AG08395 (cell line): ENCODE measurements at places on chromosomes 5 and 9.

GRCh38 chr9:131469356-131469755 is 33.4 kb upstream of the POMT1 start:
- no peak for DNase-seq

DNA sequence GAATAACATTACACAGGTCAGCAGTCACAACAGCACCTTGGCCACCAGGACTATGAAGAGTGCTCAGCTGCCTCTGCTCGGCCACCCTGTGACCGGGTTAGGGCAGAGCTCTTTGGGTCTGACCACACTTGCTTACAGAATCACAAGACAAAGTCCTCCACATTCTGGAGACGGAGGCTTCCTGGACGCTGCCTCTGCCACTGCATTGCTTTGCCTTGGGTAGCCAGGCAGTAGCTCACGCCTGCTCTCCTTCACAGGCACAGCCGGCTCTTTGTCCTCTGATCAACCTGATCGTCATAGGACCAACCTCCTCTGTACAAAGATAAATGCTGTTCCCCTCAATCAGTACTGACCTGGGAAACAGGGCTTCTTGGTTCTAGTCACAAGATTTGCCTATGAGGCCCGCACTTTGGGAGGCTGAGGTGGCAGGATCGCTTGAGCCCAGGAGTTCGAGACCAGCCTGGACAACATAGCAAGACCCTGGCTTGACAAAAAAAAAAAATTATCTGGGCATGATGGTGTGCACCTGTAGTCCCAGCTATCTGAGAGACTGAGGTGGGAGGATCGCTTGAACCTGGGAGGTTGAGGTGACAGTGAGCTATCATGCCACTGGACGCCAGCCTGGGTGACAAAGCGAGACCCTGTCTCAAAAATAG is 128.4 kb upstream of the IER5L start:
- no peak for DNase-seq

DNA sequence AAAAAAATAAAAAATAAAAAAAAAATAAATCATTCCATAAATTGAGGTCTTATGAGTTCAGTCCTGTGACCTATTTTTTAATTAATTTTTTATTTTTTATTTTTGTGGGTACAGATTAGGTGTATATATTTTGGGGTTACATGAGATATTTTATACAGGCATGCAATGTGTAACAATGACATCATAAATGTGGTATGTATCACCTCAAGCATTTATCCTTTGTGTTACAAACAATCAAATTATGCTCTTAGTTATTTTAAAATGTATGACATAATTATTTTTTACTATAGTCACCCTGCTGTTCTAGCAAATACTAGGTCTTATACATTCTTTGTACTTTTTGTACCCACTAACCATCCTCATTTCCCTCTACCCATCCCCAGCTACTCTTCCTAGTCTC is 537.9 kb downstream of the HINT1 start:
- no peak for DNase-seq

DNA sequence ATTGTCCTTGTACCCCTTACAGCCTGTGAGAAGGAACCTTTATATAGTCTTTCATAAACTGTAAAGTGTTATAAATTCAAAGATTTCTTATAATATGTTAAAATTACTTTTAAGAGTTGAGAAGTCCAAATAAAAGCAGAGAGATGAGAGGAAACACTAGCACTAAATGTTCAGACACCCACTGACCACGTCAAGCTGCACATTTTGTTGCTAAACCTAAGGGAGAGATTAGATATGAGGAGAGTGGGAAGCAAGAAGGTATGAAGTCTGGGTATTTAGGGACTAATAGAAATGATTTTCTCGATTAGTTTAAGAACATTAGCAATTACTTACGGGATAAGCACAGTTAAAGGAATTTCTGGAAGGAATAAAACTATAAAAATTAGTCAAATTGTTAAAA is 506.9 kb downstream of the RAB3C start:
- DNase-seq = no peak

DNA sequence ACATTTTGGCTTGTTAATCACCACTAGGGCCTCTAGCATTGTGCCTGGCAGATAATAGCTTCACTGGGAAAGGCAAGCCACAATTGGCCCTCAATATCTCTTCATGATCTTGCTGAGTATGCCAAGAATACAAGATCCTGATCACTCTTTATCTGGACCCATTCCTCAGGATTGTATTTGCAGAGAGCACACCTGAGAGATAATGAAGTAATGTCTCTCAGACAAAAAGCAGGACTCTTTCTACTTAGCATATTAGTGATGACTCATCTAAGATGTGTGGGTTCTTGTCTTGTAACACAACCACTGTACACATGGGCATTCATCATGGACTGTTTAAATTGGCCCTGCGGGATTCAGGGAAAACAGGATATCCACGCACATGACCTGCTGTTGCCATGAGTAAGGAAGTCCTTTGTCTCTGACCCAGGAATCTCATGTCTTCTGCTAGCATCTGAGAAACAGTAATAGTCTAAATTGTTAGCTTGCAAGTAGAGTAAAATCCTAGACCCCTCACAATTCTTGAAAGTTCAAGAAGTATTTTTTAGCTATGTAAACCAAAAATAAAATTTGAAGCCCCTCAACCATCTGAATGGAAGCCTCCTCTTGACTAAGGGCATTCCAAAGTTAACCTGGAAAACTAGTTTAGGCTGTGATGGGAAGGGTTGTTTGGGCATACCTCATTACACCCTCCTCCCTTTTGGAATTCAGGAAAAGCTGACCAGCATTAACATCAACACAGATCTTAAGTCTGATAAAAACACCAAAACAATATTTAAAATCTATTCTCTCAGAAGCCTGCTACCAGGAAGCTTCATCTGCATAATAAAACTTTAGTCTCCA is 28.0 kb upstream of the NFIL3 start:
- no peak for DNase-seq

- DNase-seq = peak; percentile 89
Measured at GRCh38 chr5:172697123-172698121, 56.4 kb downstream of the NEURL1B start.

- DNase-seq = peak; percentile 52
Measured at GRCh38 chr9:18208166-18209059, 265.5 kb upstream of the ADAMTSL1 start.

DNA sequence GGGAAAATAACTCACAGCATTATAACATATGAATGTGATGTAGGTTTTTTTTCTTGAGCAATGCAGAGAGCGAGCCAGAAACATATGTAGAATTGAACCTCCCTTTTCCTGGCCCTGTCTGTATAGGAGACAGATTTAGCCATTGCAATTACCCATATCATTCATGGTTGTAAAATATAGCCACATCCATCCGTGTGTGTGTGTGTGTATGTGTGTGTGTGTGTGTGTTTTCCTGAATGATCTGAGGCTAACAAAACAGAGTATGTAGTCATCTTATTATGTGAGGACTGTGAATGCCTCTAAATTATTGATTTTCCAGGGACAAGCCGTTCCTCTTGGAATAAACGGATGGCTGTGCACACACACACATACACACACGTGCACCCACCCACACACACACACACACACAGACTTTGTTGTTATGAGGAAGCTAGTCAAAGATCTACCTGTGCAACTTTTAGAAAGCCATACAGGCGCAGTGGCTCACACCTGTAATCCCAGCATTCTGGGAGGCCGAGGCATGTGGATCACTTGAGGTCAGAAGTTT is 11.7 kb upstream of the DENND1A start:
- no peak for DNase-seq

- no peak for DNase-seq
Measured at GRCh38 chr5:35066260-35066795, 18.6 kb upstream of the AGXT2 start.

DNA sequence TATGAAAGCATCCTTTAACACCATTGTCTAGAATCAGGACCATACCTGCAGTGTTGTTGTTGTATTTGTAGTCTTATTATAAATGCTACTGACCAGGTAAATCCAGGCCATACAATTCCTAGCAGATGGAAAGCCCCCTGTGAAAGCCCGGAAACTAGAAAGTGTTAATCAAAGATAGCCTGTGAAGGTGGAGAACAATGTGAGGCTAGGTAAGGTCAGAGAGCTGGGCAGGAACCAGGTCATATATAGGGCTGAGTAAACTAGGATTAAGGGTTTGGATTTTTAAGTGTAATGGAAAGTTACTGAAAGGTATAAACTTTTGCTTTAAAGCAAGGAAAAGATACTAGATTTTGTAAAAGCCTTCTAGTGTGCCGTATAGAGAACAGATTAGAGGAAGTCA is 6.7 kb downstream of the LRRC70 start:
- DNase-seq = no peak

DNA sequence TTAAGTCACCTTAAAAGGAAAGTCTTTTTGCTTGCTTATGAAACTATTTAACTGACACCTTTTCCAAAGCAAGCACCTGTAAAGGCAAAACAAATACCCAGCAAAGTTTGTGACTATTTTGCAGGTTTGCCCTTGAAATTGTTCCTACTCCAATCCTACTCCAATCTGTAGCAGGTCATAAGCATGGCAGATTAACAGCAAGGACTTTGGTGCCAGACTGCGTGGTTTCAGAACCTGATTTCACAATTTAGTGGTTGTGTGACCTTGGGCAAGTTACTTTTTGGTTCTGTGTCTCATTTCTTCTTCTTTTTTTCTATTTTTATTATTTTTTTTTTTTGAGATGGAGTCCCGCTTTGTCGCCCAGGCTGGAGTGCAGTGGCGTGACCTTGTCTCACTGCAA is 282.1 kb downstream of the RFX3 start:
- DNase-seq = no peak

- no peak for DNase-seq
Measured at GRCh38 chr5:112597831-112598230, 139.9 kb upstream of the APC start.

DNA sequence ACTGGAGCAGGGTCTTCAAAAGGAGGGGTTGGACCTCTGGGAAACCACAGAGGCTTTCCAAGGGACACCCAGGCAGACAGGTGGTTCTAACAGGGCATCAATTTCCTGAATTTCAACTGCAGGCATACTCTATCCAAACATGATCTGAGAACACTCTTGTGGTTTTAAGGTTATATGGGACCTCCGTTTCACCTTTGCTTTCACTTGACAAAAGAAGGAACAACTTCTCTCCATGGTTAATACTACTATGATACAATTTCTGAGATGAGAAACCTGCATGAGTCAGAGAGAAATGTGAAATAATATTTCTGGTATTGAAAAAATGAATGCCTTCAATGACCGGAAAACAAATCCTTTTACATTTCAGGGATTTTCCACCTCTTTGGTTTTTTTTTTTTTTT is 28.0 kb upstream of the ERAP1 start:
- DNase-seq = no peak

DNA sequence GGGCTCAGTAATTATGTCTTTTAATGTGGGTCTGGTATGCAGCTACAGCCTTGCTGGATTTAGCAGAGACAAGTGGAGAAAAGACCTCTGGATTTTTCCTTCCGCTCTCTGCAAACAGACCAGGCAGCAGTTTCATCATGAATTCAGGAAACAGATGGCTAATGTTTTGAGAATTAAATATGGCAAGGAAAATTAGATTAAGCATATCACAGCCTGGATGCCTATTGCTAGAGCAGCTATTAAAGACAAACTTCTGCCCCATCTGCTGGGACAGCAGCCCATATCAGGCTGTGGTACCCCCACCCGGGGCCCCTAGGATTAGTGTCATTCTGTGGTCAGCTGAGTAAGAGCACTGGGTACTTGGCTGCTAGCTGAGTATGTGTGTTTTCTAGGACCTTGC is 6.2 kb downstream of the SKP2 start:
- peak; percentile 12 for DNase-seq

GRCh38 chr9:37692622-37693221 is 42.0 kb downstream of the FRMPD1 start:
- no peak for DNase-seq

DNA sequence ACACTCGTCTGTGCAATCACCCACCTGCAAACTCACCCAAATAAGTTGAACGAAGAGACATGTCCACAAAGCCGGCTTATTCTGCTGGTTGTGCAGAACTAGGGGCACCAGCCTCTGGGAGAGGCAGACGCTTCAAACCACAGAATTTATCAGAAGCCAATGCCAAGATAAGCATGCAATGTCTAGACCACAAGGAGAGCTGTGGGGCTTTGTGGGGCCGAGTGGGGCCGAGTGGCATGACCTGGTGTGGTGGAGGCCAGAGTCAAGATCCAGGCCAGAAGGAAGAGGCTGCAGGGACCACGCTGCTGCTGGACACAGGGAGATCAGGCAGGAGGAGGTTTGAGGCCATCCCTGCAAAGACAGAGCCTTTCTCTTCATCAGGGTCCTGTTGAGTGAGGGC is 259.0 kb downstream of the IRX2 start:
- no peak for DNase-seq

DNA sequence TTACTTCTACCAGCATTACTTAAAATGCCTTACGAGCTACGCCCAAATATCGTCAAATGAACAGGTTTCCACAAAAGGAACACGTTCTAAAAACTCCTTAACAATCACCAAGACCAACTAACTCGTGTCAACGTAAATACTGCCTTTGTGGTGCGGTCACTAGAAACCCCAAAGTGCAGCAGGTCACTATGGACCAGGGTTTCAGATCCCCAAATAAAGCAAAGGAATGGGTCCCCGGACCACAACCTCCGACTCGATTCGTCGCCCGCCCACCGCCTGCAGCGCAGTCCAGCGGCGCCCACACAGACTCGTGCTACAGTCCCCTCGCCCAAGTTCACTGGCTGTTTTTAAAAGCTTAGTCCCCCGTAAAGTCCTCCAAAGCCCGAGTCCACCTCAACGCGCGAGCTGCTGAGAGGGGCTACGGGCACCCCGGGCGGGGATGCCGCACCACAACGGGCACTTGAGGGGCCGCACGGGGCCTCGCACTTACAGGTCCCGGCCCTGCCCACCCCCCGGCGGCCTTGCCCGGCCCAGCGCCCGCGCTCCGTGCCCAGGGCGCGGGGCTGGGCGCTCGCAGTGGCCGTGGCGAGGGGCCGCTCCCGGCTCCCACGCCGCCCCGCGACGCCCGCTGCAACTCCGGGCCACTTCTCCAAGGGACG is 1.1 kb downstream of the NFIB start:
- no peak for DNase-seq

DNA sequence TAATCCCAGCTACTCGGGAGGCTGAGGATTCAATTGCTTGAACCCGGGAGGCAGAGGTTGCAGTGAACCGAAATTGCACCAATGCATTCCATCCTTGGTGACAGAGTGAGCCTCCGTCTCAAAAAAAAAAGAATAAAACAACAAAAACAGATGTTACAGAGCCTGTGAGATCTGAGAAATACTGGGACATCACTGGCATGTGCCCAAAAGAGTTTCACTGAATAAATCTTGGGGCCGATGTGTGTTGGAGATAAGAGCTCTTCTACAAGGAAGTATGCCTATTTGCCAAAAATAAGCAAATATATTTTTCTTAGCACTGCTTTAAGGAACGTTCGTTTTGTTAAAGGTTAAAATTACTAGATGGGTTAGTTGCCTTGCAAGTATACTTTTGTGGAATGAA is 55.1 kb downstream of the KIAA1958 start:
- peak; percentile 19 for DNase-seq

DNA sequence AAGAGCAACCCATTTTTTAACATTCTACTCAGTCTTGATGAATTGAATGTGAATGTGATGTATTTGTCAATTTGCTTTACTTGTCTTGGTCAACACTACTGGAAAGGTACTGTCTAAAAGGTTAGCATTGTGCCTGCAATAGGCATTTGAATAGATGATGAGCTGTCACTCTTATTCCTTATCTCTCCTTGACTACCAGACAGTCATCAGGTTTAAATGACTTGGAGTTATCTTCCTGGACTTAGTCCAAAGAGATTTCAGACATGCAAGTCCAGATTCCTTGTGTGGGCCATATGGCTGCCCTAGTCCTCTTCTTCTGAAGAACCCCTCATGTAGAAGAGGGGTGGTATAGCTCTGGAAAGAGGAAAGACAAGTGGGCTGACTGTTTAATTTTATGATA is 4.8 kb downstream of the ARHGEF28 start:
- DNase-seq = no peak

- DNase-seq = no peak
Measured at GRCh38 chr5:11040345-11040744, 279.3 kb upstream of the DAP start.

- DNase-seq = no peak
Measured at GRCh38 chr5:40853632-40854192, 12.5 kb downstream of the CARD6 start.
